ENCODE measurements at places on chromosomes 7 and 10. TPM values are rescaled to one million over a fixed set of nuclear protein-coding genes. Genes with fewer than 3 reads are reported as not detected.

- no peak for DNase-seq
These were observed 135.3 kb upstream of the FAM20C start for GRCh38 chr7:57071-57470.

GRCh38 chr10:13803566-13804554 lies 217.1 kb downstream of the PRPF18 start:
- no peak for DNase-seq

SLIT1 gene
- 0.29 TPM for total RNA-seq

FASTK gene
- 119 TPM for total RNA-seq

MMD2 gene
- not detected for total RNA-seq

Data from B cell (primary cell).